GM10248 (cell line): ENCODE measurements at places on chromosomes 1 and 21.

DNA sequence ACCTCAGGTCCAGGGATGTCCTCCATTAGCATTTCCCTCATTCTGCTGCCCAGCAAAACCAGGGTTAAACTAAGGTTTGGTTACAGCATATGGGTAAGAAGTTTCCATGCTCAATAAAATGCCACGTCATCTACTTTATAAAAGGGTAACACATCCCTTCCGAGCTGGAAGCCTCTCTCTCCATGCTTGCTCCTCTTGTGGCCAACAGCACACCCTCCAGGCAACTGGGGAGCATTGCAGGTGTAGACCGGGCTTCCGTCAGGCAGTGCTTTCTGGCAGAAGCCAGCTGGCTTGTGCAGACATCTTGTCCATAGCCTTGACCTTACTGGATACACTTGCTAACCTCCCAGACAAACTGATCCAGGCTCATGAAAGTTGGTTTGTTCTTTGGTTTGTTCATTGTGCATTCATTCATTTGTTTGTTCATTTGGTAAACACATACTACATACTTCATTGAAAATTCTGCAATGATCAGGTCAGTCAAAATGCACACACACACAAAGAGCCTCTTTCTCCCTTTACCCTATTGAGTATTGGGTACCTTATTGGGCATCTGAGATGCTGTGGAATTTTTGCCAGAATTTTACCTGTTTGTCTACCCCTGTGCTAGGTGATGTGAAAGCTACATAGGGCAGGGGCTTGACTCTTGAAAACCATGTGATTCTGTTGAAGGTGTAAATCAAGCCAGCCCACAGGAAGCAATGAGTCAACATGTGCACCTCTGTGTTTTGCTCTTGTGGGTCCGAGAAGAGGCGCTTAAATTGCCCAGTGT is 422.8 kb downstream of the CAMTA1 start:
- peak; percentile 57 for DNase-seq

GRCh38 chr1:7257225-7257624 is 472.0 kb downstream of the CAMTA1 start:
- no peak for DNase-seq

DNA sequence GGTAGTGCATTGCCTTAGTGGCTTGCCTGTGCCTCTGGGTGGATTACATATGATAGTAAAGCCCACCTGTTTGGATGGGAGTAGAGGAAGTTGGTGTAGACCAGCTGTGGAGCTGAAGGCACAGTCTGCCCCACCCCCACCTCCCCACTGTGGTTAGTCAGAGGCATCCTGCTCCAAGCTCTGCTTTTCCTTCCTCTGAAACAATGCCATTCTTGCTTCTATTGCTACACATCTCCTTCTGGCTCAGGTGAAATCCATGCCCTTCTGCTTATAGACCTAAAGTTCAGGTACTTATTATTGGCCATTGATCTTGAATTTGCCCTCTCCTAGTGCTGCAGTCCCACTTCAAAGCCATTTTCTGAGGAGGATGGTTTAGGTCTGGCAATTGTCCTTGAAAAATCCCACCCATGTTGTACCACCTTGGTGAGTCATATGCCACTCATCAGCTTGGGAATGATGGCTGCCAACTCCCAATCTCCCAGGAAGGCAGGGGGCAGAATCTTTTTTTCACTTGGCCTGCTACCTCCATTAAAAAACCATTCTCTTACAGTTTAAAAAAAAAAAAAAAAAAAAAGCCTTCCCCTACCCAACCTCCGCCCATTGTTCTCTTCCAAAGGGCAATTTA is 6.7 kb upstream of the TXLNA start:
- no peak for DNase-seq

DNA sequence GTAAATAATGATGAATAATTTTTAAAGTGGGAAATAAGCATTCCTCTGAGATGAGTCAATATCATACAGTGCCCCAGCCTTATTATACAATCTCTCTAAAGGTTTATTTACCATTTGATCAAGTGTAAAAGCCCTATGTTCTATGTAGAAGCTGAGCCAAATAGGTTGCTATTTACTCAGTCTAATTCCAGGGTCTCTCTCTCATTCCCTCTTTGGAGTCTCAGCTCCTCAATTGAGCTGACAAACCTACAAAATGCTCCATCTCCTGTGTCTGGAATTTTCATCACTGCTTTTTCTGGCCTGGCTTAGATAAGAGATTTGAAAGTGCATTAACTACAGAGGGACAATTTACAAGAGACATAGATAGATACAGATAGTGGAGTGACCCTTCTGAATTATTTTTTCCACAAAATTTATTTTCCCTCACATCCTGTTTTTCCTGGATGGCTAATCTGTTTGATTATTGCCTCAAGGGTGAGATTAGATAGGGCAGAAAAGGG is 24.8 kb upstream of the USH2A start:
- DNase-seq = no peak

DNA sequence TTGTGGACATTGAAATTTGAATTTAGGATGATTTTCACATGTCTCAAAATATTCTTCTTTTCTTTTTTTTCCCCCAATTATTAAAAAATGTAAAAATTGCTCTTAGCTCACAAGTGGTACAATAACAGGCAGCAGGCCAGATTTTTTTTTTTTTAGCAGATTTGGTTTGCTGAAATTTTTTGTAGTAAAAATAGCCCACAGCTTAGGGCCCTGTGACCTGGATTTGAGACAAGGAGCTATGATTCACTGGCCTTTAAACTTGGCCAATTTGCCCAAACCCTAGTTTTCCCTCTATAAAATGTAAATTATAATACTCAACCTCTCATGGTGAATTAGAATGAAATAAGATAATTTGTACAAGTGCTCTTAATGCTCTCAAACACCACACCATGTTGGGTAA is 253.8 kb downstream of the DYRK1A start:
- no peak for DNase-seq

DNA sequence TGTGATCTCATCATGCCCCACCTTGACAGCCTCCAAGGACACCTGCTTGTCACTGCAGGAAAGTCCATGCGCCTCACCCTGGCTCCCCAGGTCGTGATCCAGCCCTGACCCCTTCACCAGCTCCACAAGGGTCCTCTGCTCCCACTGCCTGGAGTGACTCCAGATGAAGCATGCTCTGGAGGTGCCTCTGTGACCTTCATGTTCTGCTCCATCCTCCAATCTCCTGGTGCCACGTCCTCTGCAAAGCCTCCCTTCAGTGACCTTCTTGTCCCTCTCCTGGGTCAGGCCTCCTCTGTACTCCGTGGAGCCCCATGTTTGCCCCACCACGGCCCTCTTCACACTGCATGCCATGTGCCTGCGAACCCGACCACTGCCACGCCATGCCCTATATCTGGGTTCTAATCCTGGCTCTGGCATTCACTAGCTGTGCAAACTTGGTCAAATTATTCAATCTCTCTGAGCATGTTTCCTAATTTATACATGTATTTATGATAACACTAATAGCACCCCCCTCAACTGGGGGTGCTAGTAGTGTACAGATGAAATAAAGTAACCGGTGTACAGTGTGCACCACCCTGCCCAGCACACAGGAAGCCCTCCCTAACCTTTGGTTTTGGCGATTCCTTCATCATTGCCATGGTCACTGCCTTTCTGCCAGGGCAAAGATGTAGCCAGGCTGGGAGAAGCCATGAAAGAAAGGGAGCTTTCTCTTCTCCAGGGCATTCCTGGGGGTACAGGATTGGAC is 77.4 kb downstream of the STUM start:
- no peak for DNase-seq

DNA sequence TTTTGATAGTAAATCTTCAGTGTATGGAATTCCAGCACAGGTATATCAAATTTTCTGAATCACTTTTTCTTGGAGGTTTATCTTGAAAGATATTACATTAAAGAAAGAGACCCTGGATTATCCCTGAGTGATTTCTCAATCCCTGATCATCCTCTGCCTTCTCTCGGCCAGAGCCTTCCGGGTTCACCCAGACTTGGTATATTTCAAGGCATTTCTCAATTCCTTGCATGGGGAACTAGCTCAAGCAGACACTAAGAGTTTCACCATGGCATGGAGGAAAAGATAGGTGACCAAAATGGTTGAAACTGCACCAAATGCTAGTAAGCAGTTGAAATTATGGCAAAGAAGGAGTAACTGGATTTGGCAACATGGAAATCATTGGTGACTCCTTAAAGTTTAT is 5.7 kb downstream of the VAMP4 start:
- no peak for DNase-seq

DNA sequence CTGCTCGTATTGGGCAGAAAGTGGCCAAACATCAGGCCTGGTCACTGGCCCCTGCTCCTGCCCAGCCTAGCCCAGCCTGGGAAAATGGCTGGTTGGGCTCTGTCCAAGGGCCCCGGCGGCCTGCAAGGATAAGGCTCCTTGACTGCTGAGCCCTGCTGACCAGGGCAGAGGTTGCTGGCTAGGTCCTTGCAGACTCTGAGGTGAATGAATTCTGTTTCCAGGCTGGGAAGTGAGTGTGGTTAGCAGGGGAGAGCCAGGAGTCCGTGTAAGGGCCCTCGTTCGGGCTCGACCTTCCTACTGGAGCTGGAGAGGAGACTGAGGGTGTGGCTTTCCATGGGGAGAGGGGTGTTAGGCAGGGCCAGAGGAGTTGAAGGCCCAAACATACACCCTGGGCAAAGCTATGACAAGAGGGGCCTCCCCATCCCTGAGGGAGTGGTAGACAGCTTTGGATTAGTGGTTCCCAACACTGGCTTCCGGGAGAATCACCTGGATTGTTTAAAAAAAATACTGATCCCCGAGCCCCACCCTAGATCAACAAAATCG is 20.6 kb downstream of the CSF1 start:
- DNase-seq = no peak

GRCh38 chr1:67190942-67191341 is 24.7 kb downstream of the IL23R start:
- no peak for DNase-seq

DNA sequence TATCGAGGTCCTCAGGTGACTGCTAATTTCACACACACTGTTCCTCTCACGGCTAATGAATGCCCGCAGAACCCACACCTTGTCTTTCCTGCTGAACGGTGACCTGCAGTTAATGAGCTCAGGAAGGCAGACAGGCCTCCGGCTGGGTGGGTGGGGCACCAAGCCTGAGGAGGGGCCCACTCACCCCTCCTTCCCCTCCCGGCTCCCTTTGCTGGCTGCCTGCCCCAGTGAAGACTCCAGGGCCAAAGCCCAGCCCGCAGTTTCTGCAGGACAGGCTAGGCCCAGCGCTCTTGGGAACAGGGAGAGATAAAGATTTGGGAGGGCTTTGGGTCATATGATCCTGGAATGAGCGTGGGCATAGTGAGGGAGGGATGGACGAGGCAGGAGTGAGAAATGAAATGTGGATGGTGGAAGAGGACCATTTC is 26.4 kb downstream of the FOXO6 start:
- DNase-seq = no peak

DNA sequence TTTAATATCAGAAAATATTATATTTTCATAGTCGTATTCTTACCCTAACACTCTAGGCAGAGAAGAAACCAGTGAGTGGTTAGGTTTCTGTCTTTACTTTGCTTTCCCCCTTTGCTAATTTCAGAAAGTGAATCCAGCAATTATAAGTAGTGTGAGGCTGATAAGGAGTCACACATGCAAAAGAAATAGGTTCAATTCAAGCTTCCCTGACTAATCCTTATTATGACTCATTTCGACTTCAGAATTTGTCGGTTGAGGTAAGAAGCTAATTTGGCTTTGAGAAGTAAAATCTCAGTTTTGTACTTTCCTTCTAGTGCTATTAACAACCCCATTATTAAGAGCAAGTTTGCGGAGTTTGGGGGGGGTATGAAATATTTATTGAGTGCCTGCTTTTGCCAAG is 22.4 kb downstream of the ESRRG start:
- DNase-seq = no peak
